A673 (cell line): ENCODE measurements at places on chromosomes 12 and 14. TPM values are rescaled to one million over a fixed set of nuclear protein-coding genes. Genes with fewer than 3 reads are reported as not detected.

GRCh38 chr14:72845683-72846082, 48.2 kb downstream of the DPF3 start:
- H3K36me3 ChIP-seq, result no peaks in the 10 kb centered on the region
- H3K4me1 ChIP-seq, result no peaks in the 10 kb centered on the region
- DNase-seq, result no peak
- no peak overlapping the region for H3K27ac ChIP-seq

DNA sequence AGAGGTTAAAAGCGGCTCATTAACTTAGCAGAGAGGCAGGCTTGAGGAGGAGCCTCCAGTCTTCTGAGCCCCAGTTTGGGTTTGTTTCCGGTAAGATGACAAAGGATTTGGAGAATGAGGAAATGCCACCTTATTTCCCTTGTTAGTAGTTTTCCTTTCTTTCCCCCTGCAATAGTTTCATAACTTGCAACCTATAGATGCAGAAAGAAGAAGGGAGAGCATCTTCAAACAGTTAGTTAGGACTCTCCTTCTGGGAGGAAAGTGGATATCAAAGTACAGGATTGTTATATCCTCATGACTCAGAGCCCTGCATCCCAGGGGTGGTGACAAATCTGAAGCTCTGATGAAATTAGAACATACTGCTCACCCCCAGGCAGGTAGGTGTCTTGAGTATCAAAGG, 180.7 kb upstream of the SLC38A2 start:
- peak overlapping the region; percentile 40 for H3K27ac ChIP-seq
- no peaks in the 10 kb centered on the region for H3K36me3 ChIP-seq
- H3K4me3 ChIP-seq, result no peak overlapping the region

- no peak overlapping the region for H3K27ac ChIP-seq
- peaks cover 21% of the 10 kb centered on the region for H3K4me1 ChIP-seq
- H3K27me3 ChIP-seq, result no peaks in the 10 kb centered on the region
- no peak overlapping the region for H3K4me3 ChIP-seq
- no peaks in the 10 kb centered on the region for H3K36me3 ChIP-seq
- DNase-seq, result peak; percentile 32
Measured at GRCh38 chr12:46209914-46210872, 58.6 kb downstream of the SLC38A1 start.

DNA sequence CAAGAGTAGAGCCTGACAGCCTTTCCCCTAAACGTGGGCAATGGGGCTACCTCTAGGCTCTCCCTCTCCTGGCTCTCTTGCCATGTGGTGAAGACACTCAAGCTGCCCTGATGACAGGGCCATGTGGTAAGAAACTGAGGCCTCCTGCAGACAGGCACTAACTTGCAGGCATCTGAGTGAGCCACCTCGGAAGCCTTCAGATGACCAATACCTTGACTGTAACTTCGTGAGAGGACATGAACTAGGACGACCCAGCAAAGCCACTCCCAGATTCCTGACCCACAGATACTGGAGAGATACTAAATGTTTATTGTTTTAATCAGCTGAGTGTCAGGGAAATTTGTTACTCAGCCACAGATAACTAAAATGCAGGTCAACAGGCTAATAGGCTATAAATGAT, 96.4 kb downstream of the EFCAB11 start:
- no peak for DNase-seq
- H3K27ac ChIP-seq, result no peak overlapping the region
- no peaks in the 10 kb centered on the region for H3K27me3 ChIP-seq
- no peaks in the 10 kb centered on the region for H3K4me1 ChIP-seq
- H3K36me3 ChIP-seq, result no peaks in the 10 kb centered on the region

KRT75 gene
- total RNA-seq, result not detected in 2 replicates

TBX3 gene
- 1.0 and 1.4 TPM in 2 replicates for total RNA-seq
